ENCODE measurements at places on chromosomes 12 and 14.

DNA sequence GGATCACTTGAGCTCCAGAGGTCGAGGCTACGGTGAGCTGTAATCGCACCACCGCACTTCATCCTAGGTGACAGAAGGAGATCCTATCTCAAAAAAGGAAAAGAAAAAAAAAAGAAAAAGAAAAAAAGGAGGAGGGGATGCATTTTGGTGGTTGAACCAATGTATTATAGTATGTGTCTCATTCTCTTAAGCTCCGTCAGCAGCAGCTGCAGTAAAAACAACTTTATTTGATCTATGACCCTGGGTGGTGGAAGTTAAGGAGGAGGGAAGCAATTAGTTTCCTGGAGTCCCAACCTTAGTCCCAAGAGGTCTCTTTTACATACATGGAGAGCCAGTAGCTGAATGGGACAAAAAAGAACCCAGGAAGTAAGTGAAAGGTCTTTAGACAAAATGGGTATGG, 26.8 kb upstream of the APOF start:
- no peak for DNase-seq

GRCh38 chr12:92141591-92142121, 4.0 kb downstream of the BTG1 start:
- DNase-seq: no peak

DNA sequence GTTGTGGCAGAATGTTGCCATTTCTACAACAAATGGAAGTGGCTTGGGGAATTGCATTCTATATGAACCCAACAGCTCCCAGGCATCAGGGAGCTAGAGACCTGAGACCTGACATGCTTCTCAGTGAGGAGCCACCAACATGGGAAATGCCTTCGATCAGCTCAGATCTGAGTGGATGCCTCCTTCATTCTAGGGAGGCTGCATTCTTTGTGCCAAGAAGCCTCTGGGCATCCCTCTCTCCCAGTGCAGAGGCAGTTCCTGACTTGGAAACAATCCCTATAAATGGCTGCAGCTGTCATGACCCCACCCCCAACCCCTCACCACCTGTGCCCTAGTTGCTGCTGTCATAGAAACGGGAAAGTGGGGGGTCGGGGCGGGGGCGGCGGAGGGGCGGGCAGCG, 196.3 kb downstream of the PPM1H start:
- no peak for DNase-seq

DNA sequence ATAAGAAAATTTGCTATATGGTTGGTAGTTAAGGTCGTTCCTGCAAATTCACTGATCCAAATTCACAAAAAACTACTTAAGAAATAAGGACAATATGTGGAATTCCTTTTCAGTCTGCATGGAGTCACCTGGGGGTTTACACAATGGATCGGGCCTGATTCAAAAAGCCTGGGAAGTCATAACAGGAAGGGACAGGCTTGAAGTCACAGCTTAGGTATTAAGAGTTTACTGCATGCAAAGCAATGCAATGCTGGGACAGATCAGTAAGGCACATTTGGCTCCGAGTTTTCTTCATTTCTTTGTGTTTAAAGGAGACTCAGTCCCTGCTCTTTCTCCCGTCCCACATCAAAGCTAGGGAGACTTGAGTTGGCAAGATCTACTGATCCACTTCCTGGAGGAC, 153.3 kb downstream of the NTF3 start:
- no peak for DNase-seq

- no peak for DNase-seq
Observed at GRCh38 chr12:98968896-98969295, 323.8 kb downstream of the APAF1 start.

DNA sequence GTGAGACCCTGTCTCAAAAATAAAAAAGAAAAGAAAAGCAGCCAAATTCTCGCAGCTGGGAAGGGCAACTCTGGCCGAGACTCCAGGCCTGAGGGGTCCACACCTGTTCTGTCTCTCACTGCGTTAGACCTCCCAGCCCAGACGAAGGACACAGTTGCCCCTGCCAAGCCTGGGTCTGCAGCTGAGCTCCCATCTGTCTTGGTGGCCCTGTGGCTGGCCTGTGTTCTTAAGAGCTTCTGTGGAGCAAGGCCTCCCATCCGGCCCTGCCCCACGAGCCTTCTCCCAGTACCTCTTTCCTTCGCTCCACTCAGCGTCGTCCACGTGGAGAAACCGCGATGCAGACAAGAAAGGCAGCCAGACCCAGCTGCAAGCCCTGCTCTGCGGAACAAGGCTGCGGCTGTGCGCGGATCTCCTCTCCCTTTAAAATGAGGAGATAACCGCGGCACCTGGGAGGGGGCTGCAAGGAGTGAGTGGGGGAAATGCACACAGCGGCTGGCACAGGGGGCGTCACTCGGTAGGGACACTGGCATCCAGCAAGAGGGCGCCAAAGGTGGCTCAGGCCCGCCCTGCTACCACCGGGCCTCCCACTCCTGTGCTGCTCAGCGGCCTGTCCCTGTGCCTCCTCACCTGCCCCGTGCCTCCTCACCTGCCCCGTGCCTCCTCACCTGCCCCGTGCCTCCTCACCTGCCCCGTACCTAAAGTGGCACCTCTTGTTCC, 42.4 kb downstream of the LRRC74A start:
- no peak for DNase-seq

DNA sequence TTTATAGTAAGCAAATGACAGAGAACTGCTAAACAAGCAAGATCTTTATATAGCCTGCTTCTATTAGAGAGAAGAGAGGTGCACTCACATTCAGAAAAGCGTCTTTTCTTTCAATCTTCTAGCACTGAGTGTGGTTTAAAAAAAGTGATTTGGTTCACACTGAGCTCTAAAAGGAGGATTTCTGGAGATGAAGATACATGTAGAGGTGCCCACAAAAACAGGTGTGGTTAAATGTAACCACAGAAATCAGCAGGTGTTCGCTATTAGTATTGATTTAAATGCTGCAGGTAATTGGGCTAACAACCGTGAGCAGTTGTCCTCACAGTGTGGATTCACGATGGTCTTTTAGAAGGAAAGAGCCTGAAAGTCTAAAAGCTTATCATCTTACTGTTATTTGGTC, 10.7 kb downstream of the PKP2 start:
- DNase-seq: no peak

GRCh38 chr14:56131004-56131864, 13.0 kb downstream of the PELI2 start:
- no peak for DNase-seq

DNA sequence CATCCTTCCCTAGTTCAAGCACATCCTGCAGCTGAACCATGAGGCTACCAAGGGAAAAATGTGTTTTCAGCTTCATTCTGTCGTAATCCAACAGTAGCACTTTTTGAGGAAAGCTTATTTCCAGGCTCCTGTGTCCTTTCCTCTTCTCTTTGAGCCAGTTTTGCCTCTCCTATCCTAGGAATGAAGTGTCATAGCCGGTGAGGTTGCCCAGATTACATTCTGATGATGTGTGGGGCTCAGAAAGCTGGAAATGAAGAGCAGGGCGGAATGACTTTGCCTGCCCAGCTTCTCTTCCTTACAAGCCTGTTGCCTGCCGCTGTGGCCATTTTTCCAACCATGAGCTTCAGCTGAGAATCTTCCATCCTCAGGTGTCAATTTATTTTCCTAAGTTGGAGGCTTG, 381.8 kb downstream of the NUAK1 start:
- DNase-seq: no peak

DNA sequence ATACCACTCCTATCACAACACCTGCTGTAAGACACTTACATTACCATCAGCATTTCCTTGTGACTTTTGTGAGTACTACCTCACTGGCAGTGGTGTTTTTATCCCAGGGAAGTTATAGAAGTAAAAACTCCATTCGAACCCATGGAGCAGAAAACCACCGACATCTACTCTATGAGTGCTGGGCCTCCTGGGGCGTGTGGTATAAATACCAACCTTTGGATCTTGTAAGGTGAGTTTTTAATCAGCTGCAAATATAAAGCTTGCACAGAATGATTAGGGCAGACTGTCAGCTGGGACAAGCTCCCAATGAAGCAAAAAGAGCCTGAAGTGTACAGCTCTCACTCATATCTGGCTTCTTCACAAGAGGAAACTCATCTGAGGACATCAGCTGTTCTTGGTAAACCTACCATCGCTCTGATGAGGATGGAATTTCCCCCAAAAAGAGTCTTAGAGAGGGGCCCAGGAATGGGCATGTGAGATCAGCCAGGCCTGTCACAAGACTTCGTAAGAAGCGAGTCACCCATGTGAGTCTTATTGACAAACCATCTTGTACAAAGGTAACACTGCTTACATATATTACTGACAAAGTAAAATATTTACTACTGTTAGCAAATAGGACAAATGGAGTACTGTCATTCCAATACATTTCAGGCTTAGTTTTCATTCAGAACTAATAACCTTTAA, 170.0 kb downstream of the SLC5A8 start:
- no peak for DNase-seq

DNA sequence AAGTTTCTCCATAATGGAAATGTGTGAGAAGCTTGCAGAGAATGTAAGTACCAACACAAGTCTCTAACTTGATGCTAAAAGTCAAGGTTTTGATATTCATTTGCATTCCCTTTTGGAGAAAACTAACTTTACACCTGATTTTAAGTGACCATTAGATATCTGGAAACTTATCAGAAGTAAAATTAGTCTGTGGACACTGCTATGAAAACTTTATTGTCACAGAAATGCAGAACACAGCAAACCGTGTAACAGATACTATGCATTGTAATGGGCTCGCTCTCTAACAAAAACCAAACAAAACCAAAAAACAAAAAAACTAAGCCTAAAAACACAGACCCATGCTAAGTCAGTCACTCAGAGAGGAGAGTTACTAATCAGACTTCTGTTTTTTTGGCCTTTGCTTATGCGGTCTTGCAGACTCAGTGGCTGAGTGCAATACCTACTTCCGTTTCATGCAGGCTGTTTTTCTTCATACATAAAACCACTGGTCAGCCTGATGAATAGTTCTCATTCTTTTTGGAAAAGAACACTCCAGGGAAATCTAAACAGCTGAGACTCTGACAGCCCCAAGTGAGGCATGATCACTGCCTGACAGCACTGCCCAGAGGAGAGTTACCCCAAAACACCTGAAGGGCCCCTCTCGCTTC, 35.7 kb downstream of the NRDE2 start:
- no peak for DNase-seq

DNA sequence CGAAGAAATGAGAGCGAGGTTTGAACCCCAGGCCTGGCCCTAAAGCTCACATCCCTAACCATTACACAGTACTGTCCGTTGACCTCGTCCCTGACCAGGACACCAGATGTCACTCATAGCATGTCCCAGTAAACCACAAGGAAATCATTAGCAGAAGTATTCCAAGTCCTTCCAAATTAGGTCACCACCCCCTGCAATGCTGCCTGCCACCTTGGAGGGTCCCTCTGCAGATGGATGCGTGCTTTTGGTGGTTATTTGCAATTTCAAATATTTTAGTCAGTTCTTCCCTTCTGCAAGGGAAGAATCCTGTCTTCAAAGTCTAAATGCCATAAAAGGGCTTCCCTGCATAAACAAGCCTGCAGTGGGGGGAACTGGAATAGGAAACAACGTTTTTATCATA, 71.3 kb downstream of the CLMN start:
- DNase-seq: no peak

DNA sequence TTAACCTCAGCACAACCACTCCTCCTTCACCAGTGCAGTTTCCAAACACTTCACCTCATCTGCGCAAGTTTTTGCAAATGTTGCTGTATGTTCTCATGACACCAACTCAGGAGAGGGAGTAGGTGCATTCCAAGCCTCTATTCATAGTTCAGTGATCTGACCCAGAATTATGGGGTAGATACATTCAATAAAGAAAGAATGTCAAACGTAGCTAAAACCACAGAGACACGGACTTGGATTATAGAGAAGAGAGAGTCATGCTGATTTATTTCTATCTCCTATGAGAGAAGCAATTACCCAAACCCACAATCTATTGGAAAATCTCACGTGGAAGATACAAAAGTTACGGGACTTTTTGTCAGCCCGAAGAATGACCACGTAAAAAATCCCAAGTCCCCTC, 1006.0 kb upstream of the TMEM132C start:
- DNase-seq: no peak

- DNase-seq: no peak
Observed at GRCh38 chr14:66804141-66804540, 296.2 kb downstream of the GPHN start.

DNA sequence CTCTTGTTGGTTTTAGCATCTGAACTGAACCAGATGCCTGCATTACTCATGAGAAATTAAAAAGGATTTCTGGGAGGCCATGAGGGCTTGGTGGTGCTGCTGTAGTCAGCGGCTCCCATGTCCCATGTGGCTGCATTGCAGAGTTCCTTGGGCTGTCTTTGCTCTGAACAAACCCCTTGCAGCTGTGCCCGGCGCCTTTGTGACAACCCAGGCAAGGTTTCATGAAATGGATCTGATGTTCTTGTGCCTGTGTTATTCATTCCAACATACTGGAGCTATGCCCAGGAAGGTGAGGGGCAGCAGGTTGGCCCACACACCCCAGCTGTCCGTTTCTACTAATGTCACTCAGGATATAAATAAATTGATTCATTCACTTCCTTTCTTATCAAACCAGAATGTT, 40.8 kb downstream of the TGFB3 start:
- no peak for DNase-seq

- DNase-seq: peak; percentile 60
Observed at GRCh38 chr14:67837011-67837624, 17.5 kb downstream of the RAD51B start.

DNA sequence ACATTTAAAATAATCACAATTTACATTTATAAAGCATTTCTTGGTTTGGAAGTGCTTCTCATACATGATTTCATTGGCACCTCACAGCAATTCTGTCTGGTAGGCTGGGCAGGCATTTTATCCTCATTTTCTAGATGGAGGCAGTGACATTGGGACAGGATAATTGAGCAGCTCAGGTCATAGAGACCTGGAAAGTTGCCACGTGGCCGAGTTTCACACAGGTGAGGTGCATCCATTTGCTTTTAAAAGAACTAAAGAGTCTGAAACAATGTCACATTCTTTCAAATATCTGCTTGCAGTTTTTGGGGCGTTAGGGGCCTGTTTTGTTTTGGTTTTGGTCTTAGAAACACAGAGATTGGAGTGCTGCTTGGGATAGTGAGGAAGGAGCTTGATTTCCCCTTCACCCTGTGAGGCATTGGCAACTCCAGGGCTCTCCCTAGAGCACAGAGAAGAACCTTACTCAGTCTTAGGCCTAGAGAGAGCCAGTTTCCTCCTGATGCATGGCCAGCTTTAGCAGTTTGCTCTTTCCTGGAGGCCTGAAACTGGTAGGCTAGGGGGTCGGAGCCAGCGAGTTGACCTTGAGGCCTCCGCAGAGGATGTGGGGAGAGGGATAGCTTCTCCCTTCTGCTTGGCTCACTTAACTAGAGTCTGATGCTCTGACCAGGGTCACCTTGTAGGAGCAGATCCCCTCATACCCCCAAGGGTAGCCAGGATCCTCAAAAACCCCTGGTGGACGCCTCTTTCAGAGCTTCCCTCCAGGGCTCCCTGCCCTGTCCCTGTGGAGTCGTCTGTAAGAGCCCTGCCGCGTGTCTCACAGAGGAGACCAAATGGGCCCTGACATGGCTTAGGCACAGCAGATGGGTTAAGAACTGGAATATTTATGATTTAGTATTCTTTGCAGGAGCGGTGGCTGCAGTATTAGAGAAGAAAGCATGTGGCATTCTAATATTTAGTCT, 34.9 kb upstream of the JDP2 start:
- DNase-seq: no peak

GRCh38 chr12:10406725-10407124, 2.8 kb downstream of the KLRC4 start:
- DNase-seq: no peak

- no peak for DNase-seq
Observed at GRCh38 chr12:121345151-121345815, 6.9 kb downstream of the ANAPC5 start.

- DNase-seq: no peak
Observed at GRCh38 chr12:109163167-109163566, 46.8 kb downstream of the ACACB start.

Measured in WERI-Rb-1 (cell line).